ENCODE measurements at places on chromosomes 13 and 19. TPM values are rescaled to one million over a fixed set of nuclear protein-coding genes. Genes with fewer than 3 reads are reported as not detected.
A peak's percentile ranks its signal among the peaks of the same experiment; 100 is the strongest.

The F10 gene
- polyA plus RNA-seq = 16.9 TPM

GRCh38 chr19:24073807-24074206 lies 13.2 kb upstream of the ZNF254 start:
- DNase-seq = no peak

The KLF5 gene
- polyA plus RNA-seq = 27.8 TPM

The ZIC5 gene
- polyA plus RNA-seq = not detected

DNA sequence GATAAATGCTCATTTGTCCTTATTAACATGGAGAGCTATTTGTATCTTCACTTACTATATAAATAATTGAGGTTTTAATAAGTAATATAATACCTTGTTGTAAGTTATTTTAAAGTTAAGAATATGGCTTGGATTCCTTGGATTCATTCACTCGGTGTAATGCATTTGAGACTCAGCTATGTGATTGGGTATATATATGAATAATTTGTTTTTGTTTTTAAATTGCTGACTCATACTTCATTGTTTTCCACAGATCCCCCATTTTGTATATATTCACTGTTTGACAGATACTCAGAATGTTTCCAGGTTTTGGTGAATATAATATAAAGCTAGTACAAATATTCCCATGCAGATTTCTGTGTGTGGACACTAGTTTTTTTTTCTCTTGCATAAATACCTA lies 6.8 kb upstream of the CEACAM18 start:
- DNase-seq = no peak

DNA sequence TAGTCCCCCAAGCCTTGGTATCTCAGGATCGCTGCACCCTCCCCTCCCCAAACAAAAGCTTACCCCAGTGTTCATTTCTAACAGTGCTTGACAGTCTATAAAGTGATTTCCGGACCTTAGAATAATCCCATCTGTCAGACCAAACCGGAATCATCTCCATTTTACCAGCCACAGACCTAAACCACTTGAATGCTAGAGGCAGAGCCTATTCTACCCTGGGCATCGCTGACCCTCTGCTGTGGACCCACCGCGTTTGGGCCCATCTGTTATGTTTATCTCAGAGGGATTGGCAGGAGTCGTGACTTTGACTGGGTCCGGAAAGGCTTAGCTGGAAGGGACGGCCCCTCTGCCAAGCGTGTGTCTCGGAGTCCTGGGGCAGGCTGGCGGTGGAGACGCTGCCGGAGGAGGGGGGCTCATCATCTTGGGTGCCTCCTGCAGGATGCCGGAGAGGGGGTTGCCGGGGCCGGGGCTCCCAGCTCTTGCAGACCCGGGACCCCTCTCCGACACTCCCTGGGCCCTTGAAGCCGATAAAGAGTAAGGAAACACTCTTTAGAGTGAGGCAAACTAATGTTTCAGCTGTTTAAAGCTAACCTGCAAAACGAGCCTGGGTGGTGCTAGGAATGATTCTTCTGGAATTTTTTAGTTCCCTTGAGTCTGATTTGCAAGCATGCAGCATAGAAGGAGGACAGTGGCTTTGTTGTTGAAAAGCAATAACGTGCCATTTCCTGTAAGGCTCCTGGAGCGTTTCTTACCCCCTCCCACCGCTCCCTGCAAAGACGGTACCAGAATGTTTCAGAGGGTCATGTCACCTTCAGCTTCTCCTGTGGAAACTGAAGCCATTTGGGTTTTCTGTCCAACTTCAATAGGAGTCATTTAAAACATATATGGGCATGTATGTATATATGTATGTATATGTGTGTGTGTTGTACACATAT lies 1.3 kb downstream of the SLC25A42 start:
- no peak for DNase-seq

The PLIN4 gene
- polyA plus RNA-seq = 12.8 TPM

GRCh38 chr19:48608798-48609263 lies 2.3 kb downstream of the SPACA4 start:
- DNase-seq = no peak

- no peak for DNase-seq
Measured at GRCh38 chr19:17337675-17338432, 501 bp downstream of the GTPBP3 start.

The TFPT gene
- polyA plus RNA-seq = 13.5 TPM

The SERP2 gene
- 5.4 TPM for polyA plus RNA-seq

GRCh38 chr13:22422023-22422422 lies 751.1 kb downstream of the FGF9 start:
- no peak for DNase-seq

GRCh38 chr13:73189362-73189761 lies 130.6 kb downstream of the KLF5 start:
- DNase-seq = no peak

The SLC8A2 gene
- polyA plus RNA-seq = 0.18 TPM

The IGSF23 gene
- polyA plus RNA-seq = not detected

- no peak for DNase-seq
Measured at GRCh38 chr13:24148414-24149235, 11.9 kb upstream of the SPATA13 start.

GRCh38 chr19:47430041-47430802 lies 10.9 kb upstream of the MEIS3 start:
- DNase-seq = no peak

DNA sequence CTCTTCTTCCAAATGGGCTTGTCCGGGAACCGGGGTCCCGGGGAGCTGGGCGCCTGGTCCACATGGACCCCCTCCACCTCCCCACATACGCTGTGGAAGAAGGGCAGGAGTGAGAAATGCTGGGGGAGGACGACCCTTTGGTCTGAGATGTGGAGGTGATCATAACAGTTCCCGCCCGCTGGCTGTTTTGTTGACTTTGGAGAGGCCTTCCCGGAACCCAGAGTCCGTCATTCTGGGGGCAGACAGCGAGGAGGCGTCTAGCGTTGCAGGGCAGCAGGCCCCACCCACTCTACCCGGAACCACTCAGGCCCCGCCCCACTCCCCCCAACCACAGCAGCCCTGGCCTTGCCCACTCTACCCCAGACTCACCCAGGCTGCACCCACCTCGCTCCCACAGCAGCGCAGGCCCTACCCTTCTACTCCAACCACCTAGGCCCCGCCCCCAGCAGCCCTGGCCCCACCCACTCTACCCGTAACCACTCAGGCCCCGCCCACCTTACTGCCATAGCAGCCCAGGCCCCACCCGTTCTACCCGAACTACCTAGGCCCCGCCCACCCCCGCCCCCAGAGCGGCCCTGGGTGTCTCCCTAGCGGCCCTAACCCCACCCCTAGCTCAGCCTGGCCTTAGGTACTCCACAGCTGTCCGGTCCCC lies 7.1 kb downstream of the GPR108 start:
- DNase-seq = no peak

The SIGLEC10 gene
- 0.92 TPM for polyA plus RNA-seq

DNA sequence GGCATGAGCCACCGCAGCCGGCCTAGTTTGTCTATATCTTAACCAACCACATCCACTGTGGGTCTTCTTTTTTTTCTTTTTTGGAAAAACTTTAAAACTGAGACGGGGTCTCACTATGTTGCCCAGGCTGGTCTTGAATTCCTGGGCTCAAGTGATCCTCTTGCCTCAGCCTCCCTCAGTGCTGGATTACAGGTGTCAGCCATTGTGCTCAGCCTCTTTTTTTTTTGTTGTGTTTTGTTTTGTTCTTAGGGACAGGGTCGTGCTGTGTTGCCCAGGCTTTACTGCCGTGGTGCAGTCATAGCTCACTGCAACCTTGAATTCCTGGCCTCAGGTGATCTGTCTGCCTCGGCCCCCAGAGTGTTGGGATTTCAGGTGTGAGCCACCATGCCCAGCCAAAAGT lies 7.4 kb downstream of the SNRNP70 start:
- no peak for DNase-seq

- no peak for DNase-seq
Measured at GRCh38 chr13:111663505-111663904, 343.1 kb downstream of the TEX29 start.

The ANKRD24 gene
- polyA plus RNA-seq = 2.9 TPM

- DNase-seq = no peak
Measured at GRCh38 chr19:40219721-40220276, 1.6 kb upstream of the TTC9B start.

- no peak for DNase-seq
Measured at GRCh38 chr13:83709426-83710132, 172.7 kb downstream of the SLITRK1 start.

- DNase-seq = no peak
Measured at GRCh38 chr13:110206185-110206584, 100.8 kb downstream of the COL4A1 start.

DNA sequence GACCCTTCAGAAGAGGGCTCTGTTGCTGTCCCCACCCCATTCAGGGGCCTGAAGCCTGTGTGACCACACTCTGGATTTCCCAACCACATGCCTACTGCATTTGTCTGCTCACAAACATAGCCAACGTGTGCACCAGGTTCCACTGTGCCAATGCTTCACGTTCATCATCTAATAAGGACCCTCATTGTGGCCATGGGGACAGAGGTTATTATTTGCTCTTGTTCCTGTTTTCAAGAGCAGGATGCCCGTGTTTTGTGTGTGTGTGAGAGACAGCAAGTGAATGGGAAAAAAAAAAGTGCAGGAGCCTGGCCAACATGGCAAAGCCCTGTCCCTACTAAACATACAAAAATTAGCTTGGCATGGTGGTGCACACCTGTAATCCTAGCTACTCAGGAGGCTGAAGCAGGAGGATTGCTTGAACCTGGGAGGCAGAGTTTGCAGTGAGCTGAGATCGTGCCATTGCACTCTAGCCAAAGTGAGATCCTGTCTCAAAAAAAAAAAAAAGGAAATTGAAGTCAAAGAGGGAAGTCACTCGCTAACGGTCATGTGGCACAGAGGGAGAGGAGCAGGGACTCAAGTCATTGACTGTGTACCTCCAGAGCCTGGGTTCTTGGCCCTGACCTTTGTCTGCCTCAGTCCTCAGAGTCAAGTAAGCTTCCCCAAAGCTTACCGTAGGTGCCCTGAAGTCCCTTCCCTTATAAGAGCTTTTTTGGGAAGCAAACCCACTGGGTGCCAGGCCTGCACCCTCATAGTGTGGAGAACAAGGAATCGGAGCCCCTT lies 6.9 kb downstream of the B3GNT8 start:
- DNase-seq = no peak

The ZNF180 gene
- polyA plus RNA-seq = 6.4 TPM

The AZU1 gene
- polyA plus RNA-seq = 1.7 TPM

DNA sequence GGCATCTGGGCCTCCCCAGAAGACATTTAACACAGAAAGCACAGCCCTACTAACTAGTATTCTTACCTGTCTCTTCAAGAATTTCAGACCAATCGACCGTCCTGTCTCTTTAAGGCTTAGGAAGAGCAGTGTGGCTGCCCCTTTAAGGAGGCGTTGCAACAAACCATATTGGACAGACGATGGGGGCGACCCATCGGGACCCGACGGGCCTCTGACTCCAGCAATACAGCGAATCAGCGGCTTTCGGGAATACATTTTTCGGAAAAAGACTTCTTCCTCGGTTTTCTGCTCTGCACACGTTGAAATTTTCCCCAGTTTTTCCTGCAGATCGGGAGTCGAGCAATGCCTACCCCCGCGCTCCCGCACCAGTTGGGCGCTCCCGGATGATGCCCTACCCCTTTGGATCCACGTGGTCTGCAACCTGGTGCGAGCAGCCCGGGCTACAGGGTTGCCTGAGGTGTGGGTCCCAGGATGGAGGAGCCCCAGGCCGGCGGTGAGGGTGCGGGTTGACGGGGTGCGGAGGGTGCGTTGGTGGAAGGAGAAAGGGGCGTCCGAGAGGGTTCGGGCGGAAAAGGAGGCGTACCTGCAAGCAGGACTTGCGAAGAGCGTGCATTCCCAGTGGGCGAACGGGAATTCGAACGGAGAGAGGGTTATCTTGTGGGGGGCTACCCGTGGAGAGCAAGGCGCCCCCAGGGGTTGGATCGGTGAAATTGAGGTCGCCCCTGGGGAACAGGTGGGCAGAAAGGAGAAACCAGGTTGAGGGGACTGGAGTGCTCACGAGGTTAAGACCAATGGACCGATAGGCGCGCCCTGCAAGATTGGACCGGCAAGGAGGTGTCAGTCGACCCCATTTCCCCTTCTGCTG lies at the start of gene POLR1G:
Gene POLR1G (plus strand): TSS at position 419 of the 865 bp plus-strand sequence. CDS start 53 bp downstream, at position 472.
- DNase-seq = peak; percentile 65

The SIAH3 gene
- 0.33 TPM for polyA plus RNA-seq

DNA sequence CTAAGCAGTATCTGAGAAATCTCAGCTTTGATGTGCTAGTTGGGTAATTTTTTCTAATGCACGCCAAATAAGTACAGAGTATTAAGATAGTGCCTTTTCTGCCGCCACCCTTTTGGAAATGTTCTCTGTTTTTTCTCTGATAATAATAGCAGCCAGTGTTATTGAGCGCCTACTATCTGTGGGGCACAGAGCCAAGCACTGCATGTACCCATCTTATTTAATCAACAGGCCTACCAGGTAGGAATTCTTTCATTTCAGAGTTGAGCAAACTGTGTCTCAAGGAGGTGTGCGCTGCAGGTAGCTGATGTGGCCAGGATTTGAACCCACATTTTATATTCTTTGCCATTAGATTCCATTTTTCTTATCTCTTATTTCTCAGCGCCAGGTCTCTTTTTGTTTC lies 1.4 kb downstream of the EPN1 start:
- DNase-seq = no peak

GRCh38 chr19:573519-573825 lies 1.1 kb downstream of the BSG start:
- DNase-seq = no peak

The CEACAM6 gene
- polyA plus RNA-seq = 0.23 TPM

The TPTE2 gene
- polyA plus RNA-seq = not detected

- no peak for DNase-seq
Measured at GRCh38 chr13:106491928-106492587, 43.4 kb downstream of the EFNB2 start.

The TMEM145 gene
- 0.43 TPM for polyA plus RNA-seq

DNA sequence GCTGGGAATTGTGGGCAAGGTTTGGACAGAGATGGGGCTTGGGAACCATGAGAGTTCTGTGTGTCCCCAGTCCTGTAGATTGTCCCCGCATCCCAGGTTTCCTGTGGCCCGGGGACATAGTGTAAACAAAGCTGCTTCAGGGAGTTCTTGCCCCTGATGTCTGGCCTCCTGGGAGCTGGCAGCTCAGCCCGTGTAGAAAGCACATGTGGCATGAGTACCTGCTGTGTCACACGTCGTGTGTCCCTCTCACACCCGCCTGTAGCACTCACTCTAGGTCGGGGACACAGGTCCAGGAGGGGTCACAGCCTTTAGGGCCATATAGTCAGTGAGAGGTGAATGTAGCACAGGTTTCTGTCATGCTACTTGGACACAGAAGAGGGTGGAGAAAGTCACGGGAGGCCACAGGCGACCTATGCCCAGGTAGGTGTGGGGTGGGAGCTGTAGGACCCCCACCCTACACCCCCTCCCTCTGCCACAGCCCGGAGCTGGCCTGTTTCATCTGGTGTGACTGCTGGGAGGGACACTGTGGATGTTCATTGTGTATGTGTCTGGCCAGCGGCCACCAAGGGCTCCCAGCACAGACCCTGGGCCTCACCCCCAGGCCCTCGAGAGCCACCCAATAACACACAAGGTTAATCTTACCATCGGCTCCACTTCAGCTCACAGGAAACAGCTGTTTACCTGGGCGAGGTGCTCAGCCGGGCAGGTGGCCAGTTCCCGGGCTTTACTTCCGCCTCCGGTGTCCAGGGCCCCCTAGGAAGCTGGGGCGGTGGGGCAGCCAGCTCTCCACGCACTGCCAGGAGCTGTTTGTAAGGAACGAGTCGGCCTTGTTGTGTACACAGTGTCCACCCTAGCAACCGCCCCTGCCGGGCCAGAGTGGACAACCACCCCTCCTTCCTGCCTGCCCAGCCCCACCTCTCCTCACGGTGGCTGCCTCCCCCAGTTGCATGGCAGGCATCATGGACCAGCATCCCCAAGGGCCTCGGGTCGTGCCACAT lies 49.7 kb downstream of the COMP start:
- DNase-seq = no peak

- DNase-seq = no peak
Measured at GRCh38 chr13:63297163-63297562, 1881.5 kb upstream of the PCDH20 start.
